Endodermal cell (in vitro differentiated cells): ENCODE measurements at places on chromosomes 5 and 9. TPM values are rescaled to one million over a fixed set of nuclear protein-coding genes. Genes with fewer than 3 reads are reported as not detected.

The PTGES2 gene
- total RNA-seq: 55.8 to 85.0 TPM (median 84.5 TPM) in 3 replicates

DNA sequence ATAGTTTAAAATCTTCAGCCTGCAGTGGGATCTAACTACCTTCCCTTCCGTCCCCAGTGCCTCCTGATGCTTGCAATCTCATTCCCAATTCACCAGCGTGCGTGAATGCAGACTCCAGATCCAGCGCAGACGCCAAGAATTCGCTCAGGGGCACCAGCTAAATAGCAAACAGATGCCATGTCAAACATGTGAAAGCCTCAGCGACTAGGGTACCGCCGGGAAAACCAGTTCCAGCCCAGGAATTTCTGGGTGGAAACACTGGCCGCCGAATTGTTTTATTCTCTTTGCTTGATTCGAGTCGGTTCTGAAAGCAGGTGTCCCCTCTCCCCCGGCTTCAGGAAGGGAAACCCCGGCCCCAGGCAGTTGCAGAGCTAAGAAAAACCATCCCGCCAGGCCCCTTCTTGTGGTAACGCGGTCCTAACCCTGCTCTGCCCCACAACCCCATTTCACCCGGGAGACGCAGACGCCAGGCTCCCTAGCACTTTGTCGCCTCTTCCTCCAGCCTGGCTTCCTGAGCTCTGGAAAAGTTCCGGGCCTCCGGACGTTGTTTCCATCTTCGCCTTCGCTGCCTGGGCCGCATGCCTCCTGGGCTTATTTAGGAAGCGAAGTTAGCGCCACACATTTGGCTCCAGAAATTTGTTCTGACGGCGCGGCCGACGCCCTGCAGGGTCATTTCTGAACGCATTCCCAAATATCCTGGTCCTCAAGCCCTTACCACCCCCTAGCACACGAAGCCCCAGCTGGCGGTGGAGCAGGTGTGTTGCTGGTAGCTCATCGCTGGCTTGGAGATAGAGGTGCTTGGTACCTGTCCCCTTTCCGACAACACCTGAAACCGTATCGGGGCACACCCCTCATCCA lies 665 bp upstream of the LVRN start:
- H3K36me3 ChIP-seq: no peaks in the 10 kb centered on the region
- H3K27me3 ChIP-seq: peaks cover 85% of the 10 kb centered on the region
- no peaks in the 10 kb centered on the region for H3K4me1 ChIP-seq

DNA sequence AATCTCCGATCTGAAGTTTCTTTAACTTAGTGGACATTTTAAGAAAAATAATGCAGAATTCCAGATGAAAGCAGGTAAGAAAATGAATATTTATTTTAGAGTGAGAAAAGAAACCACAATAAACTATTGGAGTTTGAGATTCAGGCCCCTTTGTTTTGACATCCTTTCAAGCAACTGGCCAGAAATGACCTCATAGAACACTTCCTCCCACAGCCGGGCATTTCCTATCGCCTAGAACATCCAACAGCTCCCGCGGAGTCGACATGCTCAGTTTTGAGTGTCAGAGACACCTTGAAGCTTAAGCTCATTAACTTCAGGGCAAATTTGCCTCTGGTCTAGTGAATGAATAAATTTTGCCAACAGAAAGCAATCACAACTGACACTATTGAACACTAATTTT lies 369.2 kb downstream of the TLE4 start:
- no peak overlapping the region for H3K27ac ChIP-seq
- no peaks in the 10 kb centered on the region for H3K36me3 ChIP-seq
- no peak overlapping the region for H3K4me3 ChIP-seq
- H3K27me3 ChIP-seq: no peaks in the 10 kb centered on the region

The PCYOX1L gene
- total RNA-seq: 10.4 and 11.7 TPM in 2 replicates

DNA sequence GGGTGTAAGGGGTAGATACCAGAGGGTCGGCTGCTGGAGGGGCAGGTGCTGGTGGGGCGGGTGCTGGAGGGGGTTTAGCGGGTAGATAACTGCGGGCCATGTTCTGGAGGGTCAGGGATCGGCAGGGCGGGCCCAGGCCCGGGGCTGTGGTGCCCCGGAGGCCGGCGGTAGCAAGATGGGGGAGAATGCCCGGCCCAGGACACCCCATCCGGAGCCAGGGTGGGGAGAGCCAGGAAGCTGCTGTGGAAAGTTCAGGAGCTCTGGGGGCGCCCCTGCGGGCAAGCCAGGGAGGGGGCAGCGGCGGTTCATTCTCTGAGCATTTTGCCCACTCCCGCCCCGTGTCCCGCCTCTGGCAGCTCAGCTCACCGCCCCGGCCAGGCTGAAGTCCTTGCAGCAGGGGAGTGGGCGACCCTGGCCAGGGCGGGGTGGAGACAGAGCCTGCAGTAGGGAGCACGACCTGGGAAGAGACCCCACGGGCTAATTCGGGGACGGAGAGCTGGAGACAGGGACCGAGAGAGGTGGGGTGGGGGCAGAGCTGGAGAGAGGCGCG lies 538 bp downstream of the PRRT1B start:
- H3K4me1 ChIP-seq: no peaks in the 10 kb centered on the region
- no peak for DNase-seq
- H3K36me3 ChIP-seq: no peaks in the 10 kb centered on the region
- no peaks in the 10 kb centered on the region for H3K27me3 ChIP-seq

GRCh38 chr5:3484836-3485235 lies 110.8 kb upstream of the IRX1 start:
- H3K4me3 ChIP-seq: no peak overlapping the region
- no peak overlapping the region for H3K27ac ChIP-seq
- DNase-seq: no peak
- no peaks in the 10 kb centered on the region for H3K4me1 ChIP-seq
- H3K27me3 ChIP-seq: no peaks in the 10 kb centered on the region
- H3K36me3 ChIP-seq: no peaks in the 10 kb centered on the region

The CRB2 gene
- total RNA-seq: 0.61 to 1.4 TPM (median 0.75 TPM) in 3 replicates

The PFDN1 gene
- 63.0 to 65.7 TPM (median 64.4 TPM) in 3 replicates for total RNA-seq

GRCh38 chr5:145362266-145362665 lies 472.9 kb downstream of the PRELID2 start:
- no peaks in the 10 kb centered on the region for H3K4me1 ChIP-seq
- no peak overlapping the region for H3K4me3 ChIP-seq
- H3K27me3 ChIP-seq: peaks cover 49% of the 10 kb centered on the region
- no peaks in the 10 kb centered on the region for H3K36me3 ChIP-seq
- DNase-seq: no peak

GRCh38 chr9:71858812-71859211 lies 52.2 kb downstream of the ABHD17B start:
- no peaks in the 10 kb centered on the region for H3K27me3 ChIP-seq
- H3K4me3 ChIP-seq: no peak overlapping the region
- no peak for DNase-seq

GRCh38 chr5:154214371-154215106 lies 24.0 kb downstream of the GALNT10 start:
- no peak overlapping the region for H3K4me3 ChIP-seq
- DNase-seq: no peak
- peaks cover 30% of the 10 kb centered on the region for H3K36me3 ChIP-seq
- no peaks in the 10 kb centered on the region for H3K4me1 ChIP-seq
- H3K27me3 ChIP-seq: no peaks in the 10 kb centered on the region

- H3K27me3 ChIP-seq: peaks cover 63% of the 10 kb centered on the region
- DNase-seq: no peak
- H3K4me3 ChIP-seq: no peak overlapping the region
- H3K36me3 ChIP-seq: no peaks in the 10 kb centered on the region
Observed at GRCh38 chr9:114100536-114100935, 1.4 kb upstream of the KIF12 start.

GRCh38 chr5:91383956-91384300 lies 811 bp upstream of the ARRDC3 start:
- peaks cover under 1% of the 10 kb centered on the region for H3K36me3 ChIP-seq
- H3K27me3 ChIP-seq: no peaks in the 10 kb centered on the region
- peak overlapping the region; percentile 96 for H3K27ac ChIP-seq
- DNase-seq: peak; percentile 74
- no peaks in the 10 kb centered on the region for H3K4me1 ChIP-seq

The JMY gene
- 19.4 to 27.3 TPM (median 19.6 TPM) in 3 replicates for total RNA-seq

DNA sequence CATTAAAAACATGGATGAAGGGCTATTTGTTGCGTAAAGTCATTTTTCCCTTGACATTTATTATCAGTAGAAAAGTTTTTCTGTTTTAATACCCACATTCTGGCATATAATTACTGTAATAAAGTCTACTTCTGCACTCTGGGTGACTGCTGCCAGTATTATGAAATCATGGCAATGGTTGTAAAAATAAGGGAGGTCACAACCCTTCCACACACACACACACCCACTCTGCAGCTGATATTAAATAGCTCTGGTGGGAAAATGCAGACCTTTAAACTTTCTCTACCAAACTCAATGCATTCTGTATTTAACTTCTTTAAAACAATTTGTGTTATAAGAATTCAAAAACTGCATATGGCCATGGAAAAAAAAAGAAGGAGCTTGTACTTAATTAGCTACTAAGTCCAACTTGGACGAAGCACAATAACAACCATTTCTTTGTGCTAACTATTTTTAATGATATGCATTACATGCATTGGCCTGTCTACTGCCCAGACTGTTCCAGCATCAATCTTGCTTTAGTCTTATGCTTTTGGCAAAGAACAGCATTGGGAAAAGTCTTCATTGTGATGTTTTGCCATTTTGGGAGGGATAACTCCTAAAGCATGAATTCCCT lies 137.6 kb upstream of the MAP3K1 start:
- no peaks in the 10 kb centered on the region for H3K4me1 ChIP-seq
- DNase-seq: no peak
- H3K4me3 ChIP-seq: no peak overlapping the region
- no peaks in the 10 kb centered on the region for H3K27me3 ChIP-seq
- no peaks in the 10 kb centered on the region for H3K36me3 ChIP-seq
- no peak overlapping the region for H3K27ac ChIP-seq

- no peak overlapping the region for H3K4me3 ChIP-seq
- no peak overlapping the region for H3K27ac ChIP-seq
- DNase-seq: no peak
- no peaks in the 10 kb centered on the region for H3K4me1 ChIP-seq
Observed at GRCh38 chr9:127232833-127233549, 31.6 kb upstream of the GARNL3 start.

The GRXCR2 gene
- total RNA-seq: not detected in 2 replicates

The IFNK gene
- not detected in 3 replicates for total RNA-seq

The MARCHF6 gene
- total RNA-seq: 138 and 150 TPM in 2 replicates

- no peaks in the 10 kb centered on the region for H3K27me3 ChIP-seq
- H3K4me3 ChIP-seq: no peak overlapping the region
- peak; percentile 63 for DNase-seq
- H3K27ac ChIP-seq: no peak overlapping the region
- H3K4me1 ChIP-seq: no peaks in the 10 kb centered on the region
Observed at GRCh38 chr9:15136646-15137045, 170.4 kb downstream of the TTC39B start.

DNA sequence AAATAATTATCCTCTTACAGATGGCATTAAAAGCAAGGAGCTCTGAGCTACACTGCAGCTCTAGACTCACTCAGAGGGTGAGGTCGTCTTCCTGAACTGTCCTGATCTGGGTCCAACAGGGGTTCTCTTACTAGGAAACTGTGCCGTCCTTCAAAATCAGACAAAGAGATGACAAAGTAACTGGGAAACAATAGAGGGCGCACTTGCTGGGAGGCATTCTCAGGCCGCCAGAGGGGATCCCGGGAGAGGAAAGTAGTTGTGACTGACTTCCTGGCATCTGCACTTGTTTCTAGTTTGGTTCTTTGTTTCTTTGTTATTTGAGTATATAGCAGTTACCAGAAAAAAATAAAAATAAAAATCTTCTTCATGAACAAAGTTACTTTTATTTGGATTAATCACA lies 142.9 kb upstream of the MSX2 start:
- no peaks in the 10 kb centered on the region for H3K4me1 ChIP-seq
- no peaks in the 10 kb centered on the region for H3K36me3 ChIP-seq
- no peak overlapping the region for H3K27ac ChIP-seq
- H3K27me3 ChIP-seq: peaks cover 12% of the 10 kb centered on the region

- DNase-seq: peak; percentile 53
- no peak overlapping the region for H3K27ac ChIP-seq
- no peak overlapping the region for H3K4me3 ChIP-seq
- H3K27me3 ChIP-seq: no peaks in the 10 kb centered on the region
- no peaks in the 10 kb centered on the region for H3K36me3 ChIP-seq
Observed at GRCh38 chr9:8560560-8561525, 761.3 kb upstream of the DMAC1 start.

GRCh38 chr5:159878988-159879471 lies 37.3 kb upstream of the ADRA1B start:
- no peaks in the 10 kb centered on the region for H3K4me1 ChIP-seq
- peaks cover 7% of the 10 kb centered on the region for H3K27me3 ChIP-seq
- peak; percentile 92 for DNase-seq
- no peak overlapping the region for H3K4me3 ChIP-seq
- no peaks in the 10 kb centered on the region for H3K36me3 ChIP-seq
- H3K27ac ChIP-seq: no peak overlapping the region

DNA sequence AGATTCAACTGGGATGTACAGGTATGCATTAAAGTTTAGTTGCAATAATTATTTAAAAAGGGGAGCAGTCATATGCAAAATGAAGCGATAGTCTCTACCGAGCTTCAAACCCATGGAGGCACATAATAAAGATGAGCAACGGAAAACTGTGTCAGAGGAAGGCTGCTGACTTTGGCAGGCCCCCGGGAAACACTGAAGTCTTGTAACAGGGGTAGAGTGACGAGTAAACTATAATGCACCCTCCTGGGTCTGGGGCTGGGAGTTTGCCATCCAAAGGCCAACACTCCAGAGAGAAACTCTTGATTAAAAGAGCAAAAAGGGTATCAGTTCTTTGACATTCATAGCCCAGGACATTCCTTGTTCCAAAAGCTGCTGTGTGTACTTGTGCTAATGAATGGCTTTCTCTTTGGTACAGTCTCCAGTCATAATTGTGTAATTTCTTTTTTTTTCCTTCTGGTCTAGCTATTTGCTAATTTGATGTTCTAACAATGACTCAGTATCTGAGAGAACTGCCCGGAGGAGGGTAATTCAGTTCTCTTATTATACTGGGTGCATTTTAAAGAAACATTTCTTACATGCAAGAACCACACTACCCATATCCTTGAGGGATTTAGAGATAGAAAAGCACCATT lies 59.2 kb downstream of the TNC start:
- H3K27me3 ChIP-seq: no peaks in the 10 kb centered on the region
- H3K4me3 ChIP-seq: no peak overlapping the region
- H3K27ac ChIP-seq: no peak overlapping the region
- H3K4me1 ChIP-seq: peaks cover 3% of the 10 kb centered on the region

- no peaks in the 10 kb centered on the region for H3K36me3 ChIP-seq
- H3K4me1 ChIP-seq: no peaks in the 10 kb centered on the region
- DNase-seq: no peak
- H3K27ac ChIP-seq: no peak overlapping the region
Observed at GRCh38 chr9:107982001-107982400, 492.4 kb upstream of the KLF4 start.

The TRIO gene
- total RNA-seq: 76.7 to 91.6 TPM (median 88.3 TPM) in 3 replicates

The PCDHA1 gene
- total RNA-seq: 2.5 and 2.9 TPM in 2 replicates

GRCh38 chr5:9419794-9420193 lies 126.1 kb downstream of the SEMA5A start:
- no peaks in the 10 kb centered on the region for H3K27me3 ChIP-seq
- no peak overlapping the region for H3K27ac ChIP-seq
- no peaks in the 10 kb centered on the region for H3K4me1 ChIP-seq
- no peak overlapping the region for H3K4me3 ChIP-seq
- peaks cover 59% of the 10 kb centered on the region for H3K36me3 ChIP-seq

- DNase-seq: no peak
- H3K4me1 ChIP-seq: no peaks in the 10 kb centered on the region
- peaks cover 2% of the 10 kb centered on the region for H3K27me3 ChIP-seq
- no peaks in the 10 kb centered on the region for H3K36me3 ChIP-seq
Observed at GRCh38 chr9:136695955-136696354, 8.7 kb upstream of the AGPAT2 start.
